ENCODE measurements at places on chromosomes 6 and 20.
A peak's percentile ranks its signal among the peaks of the same experiment; 100 is the strongest.

DNA sequence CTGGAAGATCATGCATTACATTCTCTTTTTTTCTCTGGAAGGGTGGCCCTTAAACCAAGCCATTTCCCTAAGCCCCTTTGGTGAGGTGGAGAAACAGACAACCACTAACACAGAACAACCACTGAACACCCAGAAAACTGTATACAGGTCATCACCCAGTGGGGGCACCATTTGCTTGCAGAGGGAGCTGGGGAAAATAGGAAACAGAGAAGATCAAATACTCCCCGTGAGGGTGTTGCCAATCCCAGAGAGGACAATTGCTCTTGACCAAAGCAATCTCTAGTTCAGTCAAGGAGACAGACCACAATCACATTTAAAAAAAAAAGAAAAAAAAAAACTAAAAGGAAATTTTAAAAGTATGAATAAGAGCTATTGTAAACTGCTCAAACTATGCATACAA, 865 bp upstream of the DAAM2 start:
- peak; percentile 45 for DNase-seq

DNA sequence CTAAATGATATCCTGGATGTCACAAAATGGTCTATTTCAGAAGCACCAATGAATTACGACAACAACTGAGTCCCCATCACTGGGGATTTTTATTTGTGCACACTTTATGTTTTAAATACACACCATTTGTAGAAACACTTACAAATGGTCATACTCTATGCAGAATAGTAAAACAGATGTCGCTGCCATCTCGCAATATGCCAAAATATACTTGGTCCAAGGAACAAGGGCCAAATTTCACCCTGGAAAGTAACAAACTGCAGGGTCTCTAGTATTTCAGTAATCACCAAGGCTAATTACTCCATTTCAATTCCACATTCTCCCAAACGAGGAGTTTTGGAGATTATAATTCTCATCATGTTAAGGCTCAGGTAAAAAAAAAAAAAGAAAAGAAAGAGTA, 215.2 kb downstream of the LMBRD1 start:
- DNase-seq = no peak

DNA sequence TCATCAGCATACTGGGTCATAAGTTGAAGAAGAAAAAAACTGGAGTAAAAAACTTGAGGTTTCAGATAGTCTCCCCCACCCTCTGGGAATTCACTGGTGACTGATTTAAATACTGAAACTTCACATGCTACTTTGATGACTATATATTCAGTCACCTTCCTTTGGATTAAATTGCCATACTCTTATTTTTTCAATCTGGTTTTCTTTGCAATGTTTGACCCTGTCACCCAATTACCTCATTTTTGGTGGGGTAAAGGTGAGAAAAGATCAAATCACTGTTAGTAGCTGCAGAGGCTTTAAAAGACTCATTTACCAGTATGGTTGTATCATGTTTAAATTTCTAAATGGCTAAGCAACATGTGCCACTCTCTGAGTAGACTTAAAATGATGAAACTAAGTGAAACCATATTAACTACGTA, 862.7 kb upstream of the FLRT3 start:
- peak; percentile 64 for DNase-seq

GRCh38 chr20:25025986-25026605, 31.8 kb downstream of the ACSS1 start:
- no peak for DNase-seq

DNA sequence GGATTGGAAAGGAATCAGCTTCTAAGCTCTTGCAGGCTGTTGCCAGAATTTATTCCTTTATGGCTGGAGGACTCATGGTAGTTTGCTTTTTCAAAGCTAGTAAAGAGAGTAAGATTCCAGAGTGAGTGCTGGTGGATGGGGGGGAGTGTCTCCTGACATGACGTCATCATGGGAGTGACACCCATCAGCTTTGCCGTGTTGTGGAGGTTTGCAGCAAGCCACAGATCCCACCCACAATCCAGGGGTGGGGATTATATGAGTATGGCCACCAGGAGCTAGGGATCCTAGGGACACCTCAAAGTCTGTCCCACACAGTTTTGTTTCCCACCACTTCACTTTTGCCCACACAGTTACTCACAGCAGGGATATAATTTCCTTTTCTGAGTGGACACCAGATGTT, 28.7 kb upstream of the PMEPA1 start:
- peak; percentile 17 for DNase-seq

DNA sequence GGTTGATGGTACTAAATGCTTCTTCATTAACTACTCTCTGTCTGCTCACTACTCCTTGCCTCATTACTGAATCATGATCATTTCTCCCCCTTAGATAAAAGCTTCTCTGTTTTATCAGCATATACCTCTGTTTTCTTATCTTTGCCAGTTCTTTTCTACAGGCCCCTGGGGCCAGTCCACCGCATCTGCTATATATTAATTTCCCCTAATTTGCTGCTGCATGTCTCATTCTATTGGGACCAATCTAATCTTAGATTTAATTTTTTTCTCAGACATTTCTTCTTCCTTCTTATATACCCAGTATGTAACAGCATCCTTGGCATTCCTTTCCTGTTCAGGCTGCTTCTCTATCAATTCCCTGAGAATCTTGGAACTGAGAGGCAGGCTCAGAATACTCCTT, 51.2 kb downstream of the GRIK2 start:
- DNase-seq = no peak

DNA sequence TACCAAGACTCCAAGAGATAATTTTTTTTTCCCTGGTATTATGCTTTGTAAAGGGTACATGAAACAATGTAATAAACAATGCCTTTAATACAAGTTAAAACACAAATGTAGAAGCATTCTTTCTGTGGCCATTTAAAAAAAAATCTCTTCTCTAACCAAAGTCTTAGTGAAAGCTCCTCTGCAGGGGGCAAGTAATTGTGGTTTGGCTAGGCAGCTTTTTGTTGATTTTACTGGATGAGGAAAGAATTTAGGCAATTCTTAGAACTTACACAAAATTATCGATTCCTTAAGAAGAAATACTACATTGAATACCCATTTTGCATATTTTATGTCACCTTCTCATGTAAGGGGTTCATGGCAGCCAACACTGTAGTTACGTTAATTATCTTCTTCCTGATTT, 12.4 kb downstream of the TFB1M start:
- peak; percentile 8 for DNase-seq

DNA sequence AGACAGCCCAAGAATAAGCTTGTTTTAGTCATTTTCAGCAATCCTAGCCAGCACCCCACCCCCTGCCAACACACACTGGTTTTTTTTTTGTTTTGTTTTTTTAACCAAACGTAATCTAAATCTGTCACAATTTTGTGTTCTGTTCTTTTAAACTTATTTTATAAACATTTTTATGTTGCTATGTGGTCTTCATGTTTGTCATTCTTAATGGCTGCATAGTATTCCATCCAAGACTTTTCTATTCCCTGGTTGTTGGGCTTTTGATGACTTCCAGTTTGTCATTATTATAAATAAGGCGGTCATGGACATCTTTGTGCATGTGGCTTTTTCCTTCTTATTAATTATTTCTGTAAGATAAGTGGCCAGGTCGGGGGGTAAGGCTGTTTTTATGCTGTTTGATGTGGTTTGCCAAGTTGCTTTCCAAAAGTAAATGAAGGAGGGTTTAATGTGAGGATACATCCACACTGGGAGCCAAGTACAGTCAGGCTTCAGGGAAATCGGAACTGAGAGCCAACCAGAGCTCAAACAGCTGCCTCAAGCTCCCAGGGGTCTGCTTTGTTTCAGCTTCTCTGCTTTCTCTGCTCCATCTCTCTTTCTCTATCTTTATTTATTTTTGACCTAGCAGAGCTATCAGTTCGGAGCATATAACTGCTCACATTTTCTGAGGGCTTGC, 125.8 kb downstream of the VEGFA start:
- no peak for DNase-seq

GRCh38 chr6:4510317-4510716, 265.9 kb upstream of the CDYL start:
- DNase-seq = no peak

DNA sequence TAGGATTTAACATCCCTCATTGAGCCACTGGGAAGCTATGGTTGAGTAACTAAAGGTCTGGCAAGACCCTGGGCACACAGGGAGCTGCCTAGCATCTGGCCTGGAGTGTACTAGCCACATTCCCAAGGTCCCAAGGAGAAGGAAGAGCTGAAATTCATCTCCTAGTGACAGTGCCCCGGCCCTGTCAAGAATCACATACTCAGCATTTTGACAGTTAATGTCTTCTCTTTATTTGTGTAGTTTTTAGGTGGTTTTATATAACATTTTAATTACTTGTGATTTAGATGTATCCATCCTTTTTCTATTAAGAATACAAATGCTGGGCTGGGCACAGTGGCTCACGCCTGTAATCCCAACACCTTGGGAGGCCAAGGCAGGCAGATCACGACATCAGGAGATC, 40.4 kb downstream of the ALDH5A1 start:
- DNase-seq = no peak

GRCh38 chr20:42406826-42407225, 782.9 kb downstream of the PTPRT start:
- no peak for DNase-seq

- DNase-seq = peak; percentile 39
Measured at GRCh38 chr6:110075406-110075805, 97.3 kb downstream of the GPR6 start.

DNA sequence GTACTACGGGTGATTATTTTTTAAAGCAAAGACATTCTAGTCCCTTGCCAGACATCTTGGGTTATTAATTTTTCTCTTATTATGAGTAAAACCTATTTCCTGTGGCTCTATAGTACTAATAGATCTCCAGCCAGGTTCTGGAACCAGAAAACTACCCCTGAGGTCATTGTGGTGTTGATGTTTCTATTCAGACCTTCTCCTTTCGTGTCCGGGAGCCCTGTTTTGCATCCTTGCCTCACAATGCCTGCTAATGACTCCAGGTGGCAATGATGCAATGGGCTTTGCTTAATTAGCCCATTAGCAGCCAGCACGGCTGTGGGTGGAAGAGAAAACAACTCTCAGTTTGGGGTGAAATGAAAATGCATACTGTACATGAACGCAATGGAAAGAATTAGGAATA, 62.9 kb upstream of the ARG1 start:
- no peak for DNase-seq

DNA sequence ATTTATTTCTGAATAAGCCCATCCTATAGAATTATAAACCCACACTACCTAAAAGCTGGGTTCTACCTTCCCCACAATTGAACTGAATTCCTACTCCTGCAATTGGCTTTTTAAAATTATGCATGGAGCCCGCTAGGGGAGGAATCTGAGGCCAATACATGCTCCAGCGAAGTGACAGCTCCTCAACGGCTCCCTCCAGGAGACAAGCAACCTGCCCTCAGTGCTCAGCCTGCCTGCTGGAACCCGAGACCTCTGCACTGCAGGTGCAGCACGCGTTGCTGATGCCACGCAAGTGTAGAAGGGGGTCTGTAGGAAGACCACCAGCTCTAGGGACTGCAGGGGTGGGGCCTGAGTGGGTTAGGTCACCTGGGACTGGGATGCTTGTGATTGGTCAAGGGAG, 170.2 kb upstream of the CDYL start:
- no peak for DNase-seq

DNA sequence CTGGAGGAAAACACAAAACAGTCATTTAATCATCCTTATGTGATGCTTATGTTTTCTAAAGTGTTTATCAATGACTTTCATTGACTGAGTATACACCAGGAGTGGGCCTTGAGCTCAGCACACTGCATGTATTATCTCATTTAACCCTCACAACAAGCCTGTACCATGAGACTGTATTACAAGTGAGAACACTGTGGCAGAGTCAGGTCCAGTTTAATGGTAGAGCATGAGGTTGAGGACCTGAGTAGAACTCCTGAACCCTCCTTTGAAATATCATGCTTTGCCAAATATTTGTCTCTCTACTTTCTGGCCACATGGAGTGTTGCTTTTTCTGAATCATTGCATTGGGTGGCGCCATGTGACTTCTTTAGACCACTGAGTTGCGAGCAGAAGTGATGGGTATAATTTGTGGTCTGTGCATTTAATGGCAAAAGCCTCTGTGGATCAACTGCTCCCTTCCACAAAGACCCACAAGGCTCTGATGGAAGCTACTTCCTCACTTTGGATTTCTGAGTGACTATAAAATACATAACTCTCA, 65.0 kb upstream of the SIRPG start:
- DNase-seq = no peak

DNA sequence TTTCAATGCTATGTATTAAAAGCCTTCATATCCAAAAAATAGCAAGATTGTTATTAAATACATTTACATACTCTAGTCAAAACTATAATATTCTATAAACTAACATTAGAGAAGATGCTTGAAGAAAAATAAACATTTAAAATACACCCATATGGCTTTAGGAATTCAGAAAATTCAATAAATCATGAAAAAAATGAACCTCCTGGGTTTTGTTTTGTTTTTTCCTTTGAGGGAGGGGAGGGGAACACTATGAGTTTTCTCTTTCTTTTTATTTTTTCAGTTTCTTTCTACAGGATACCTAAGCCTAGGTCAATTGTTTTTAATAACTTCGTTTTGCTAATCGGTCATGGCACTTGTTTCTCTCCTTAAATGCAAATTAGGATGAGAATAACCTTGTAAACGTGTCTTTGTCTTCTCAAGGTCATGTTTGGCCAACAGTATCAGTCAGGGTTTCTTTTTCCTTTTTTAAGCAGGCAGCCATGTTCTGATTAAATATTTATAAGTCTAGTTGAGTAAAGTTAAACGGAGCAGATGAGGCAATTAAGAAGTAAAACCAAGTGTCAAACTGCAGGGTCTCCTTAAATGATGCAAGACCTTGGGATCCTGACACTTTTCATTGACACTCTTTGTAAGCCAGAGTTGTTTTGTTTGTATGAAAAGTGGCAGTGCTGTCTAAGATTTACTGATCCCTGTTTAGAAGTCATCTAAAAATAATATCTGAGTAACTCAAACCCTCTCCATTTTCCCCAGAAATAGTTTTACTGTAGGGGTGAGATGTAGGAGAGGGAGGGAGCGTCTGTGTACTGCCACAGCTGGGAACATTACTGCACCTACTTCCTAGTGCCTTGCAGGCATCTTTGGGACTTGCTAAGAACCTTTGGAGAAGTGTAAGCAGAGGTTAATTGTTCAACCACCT, 392.3 kb downstream of the PLCB1 start:
- no peak for DNase-seq

DNA sequence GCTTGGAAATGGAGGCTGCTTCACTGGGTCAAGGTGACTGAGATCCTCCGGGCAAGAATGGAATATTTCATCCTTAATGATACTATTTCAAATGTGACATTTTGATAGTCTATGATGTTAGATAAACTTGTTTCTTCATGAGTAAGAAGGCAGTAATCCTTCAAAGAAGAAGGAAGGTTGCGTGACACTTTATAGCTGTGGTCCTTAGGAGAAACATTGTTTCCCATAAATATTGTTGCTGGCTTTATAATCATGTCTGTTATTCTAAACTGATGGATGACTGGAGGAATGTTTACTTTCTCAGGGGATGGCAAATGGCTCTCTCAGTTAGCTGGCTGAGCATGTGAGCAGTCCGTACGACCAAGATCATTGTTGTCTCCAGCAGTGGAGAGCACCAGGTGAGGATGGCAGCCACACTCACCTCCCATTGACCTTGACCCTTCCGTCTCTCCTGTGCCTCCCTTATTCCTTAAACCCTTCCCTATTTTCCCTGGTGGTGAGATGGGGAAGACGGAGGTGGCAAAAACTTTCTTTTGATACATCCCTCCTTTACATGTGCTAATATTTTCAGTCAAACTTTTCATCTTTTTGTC, 171.2 kb upstream of the OLIG3 start:
- no peak for DNase-seq

Measured in GM23248 (cell line).